HS-27A (cell line): ENCODE measurements at places on chromosomes 5 and 9.
A peak's percentile ranks its signal among the peaks of the same experiment; 100 is the strongest.

DNA sequence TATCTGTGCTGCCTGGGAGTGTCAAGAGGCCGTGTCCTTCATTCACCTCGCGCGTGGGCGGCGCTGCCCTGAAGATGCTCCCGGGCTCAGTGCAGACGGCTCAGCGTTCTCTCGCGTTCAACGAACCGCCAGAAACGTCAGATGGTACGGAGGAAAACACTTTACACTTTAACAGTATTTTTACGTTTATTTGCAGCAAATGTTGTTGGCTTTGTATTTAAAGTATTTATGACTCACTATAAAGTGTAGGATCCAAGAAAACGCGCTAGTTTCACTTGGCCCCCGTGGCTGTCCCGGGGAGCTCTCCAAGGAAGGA lies 544 bp upstream of the ERCC6L2 start:
- DNase-seq, result no peak

GRCh38 chr5:148730270-148730669 lies 75.9 kb upstream of the HTR4 start:
- no peak for DNase-seq

GRCh38 chr5:79687889-79688288 lies 1.7 kb upstream of the CMYA5 start:
- DNase-seq, result no peak

- DNase-seq, result no peak
These were observed 70.2 kb upstream of the LPCAT1 start for GRCh38 chr5:1593903-1594356.

DNA sequence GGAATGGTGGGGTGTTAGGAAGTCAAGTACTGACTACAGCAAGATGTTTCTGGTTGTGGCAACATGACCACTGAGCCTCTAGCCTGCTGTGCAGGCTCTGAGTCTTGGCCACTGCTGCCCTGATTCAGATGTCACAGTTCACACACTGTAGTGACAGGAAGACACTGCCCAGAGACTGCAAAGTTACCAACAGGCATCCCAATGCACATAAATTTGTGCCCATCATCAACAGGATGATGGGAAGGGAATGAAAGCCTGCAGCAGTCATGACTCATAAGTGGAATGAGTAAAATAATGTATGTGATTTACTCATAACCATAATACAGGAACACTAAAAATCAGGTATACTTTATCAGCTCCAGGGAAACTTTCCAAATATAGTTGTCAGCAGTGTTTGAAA lies 251.6 kb upstream of the HAPLN1 start:
- no peak for DNase-seq

DNA sequence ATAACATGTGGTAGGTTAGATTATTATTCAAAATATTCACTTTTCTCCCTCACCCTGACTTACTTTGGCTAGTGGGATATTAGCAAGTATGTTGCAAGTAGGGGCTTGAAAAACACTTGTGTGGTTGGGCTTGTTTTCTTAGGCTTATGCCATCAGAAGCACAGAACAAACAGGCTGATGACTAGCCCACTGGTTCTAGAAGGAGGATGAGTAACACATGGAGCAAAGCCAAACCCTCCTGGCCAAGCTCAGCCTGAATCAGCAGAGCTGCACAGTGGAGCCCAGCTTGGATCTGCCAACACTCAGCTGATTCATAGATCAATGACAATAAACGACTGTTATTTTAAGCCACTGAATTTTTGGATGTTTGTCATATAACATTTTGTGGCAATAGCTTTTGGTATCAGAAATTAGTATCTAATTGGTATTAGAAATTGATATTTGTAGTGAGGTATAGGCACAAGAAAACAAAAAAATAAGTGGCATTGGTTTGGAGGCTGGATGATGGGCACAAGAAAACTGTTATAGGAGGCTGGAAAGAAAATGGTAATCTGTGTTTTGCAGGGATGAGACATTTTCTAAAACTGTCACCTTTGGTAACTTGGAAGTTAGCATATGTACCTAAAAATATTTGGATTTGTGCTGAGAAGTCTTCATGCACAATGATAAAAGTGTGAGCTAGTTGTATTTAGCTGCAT lies 46.1 kb upstream of the ZBED3 start:
- peak; percentile 76 for DNase-seq

DNA sequence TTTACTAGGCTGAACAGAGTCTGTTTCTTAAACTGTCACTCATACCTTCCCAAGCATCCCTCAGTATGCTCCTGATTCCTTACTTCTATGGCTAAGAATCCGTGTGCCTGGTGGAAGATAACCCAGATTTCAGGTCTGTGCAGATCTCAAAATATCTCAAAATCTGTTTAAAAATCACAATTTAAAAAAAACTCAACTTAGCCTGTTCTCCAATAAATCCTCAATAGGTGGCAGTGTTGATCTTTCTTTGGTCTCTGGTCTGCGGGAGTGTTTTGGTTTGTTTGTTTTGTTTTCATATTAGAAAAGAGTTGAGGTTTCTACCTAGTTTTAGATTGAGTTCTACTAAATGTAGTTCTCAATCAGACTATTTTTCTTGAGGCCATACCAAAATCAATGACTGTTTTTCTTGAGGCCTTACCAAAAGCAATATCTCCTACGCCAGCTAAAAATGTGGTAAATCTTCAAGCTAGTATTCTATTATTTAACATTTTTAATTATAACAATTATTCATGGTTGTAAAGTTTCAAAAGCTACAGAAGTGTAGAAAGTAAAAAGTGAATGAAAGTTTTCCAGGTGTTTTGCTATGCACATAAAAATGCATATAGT lies 57.9 kb downstream of the TGFBR1 start:
- no peak for DNase-seq

DNA sequence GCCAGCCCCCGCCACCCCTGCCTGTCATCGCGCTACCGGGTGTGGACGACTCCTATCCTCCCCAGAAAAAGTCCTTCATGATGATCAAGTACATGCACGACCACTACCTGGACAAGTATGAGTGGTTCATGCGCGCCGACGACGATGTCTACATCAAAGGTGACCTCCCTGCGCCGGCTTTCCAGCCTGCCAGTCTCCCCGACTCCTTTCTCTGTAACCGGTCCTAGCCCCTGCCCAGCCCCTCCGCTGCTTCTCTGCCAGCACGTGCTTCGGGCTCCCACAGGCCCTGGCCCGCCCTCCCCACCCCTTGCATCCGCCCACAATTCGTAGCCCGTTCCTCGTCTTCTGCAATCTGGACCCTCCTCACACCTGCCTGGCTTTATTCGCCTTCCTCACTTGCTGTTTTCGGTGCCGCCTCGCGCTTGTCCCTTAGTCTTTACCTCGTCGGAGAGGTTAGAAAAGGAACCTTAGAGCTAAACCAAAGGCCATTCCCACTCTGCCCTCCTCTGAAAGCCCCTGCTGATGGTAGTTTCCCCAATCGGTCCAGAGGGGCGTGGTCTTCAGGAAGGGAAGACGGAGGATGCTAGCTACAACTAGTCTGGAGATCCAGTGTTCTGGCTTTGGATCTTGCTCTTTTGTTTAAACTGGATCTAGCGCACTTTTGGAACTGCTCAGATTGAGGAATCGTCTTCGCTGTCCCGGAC lies 1.4 kb downstream of the CHSY3 start:
- no peak for DNase-seq

DNA sequence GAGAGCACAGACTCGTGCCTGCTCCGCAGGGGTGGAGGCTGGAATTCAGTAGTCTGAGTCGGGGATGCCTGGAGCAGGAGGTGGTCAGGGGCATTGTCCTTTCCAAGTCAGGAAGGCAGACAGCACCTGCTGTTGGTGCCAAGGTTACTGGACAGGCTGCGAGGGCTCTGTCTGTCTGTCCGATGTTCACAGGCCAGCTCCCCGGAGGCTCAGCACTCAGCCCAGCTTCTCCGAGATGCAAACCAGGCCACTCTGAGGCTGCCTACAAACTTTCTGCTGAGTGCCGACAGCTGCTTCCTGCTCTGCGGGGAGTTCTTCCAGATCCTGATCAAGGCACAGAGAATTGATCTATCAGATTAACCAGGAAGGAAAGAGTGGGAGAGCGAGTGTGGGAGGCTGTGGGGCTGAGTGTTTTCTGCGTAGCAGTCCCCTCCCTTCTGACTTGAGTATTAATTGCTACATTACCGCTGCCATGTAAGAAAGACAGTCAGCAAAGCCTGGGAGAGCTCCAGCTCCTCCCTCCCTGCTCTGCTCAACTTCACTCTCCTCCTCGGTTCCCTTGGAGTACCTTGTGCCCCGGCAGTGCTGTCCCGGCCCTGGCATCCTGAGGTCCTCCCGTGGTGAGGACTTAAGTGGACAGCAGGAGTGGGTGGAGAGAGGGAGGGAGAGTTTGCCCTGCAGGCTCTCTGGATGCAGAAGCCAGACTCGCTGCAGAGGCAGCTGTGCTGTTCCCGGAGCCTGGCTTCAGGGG lies 36.0 kb downstream of the KCNMB1 start:
- DNase-seq, result no peak

DNA sequence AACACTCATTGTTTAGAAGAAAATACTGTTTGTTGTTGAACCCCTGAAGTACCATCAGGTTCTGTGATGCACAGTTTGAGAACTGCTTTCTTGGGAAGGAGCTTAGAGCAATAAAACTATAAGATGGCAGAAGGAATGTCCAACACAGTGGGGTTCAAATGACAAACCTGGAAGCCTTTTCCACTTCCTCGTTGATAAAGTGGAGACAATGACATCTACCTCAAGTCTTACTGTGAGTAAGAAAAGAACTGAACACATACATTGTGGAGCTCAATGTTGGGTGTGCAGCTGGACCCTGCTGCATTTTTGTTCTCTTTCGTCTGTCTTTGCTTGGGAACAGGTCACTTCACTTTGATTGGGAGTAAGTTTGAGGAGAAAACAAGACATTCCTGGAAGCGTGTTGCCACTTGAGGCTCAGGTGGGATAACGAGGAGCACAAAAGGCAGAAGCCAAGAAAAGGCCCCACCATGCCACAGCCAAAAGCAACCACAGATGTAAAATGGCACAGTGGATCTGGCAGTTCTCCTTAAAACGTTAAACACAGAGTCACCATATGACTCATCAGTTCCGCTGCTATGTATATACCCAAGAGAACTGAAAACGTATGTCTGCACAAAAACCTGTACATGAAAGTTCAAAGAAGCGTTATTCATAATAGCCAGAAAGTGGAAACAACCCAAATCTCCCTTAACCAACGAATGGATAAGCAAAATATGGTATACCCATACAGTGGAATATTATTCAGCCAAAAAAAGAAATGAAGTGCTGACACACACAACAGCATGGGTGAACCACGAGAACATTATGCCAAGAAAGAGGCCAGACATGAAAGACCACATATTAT lies 42.9 kb upstream of the SUB1 start:
- no peak for DNase-seq

GRCh38 chr5:80764786-80765185 lies 110.0 kb upstream of the DHFR start:
- DNase-seq, result no peak

GRCh38 chr5:75368391-75368790 lies 31.4 kb downstream of the HMGCR start:
- no peak for DNase-seq

GRCh38 chr5:111517853-111518501 lies 5.6 kb upstream of the STARD4 start:
- DNase-seq, result no peak

DNA sequence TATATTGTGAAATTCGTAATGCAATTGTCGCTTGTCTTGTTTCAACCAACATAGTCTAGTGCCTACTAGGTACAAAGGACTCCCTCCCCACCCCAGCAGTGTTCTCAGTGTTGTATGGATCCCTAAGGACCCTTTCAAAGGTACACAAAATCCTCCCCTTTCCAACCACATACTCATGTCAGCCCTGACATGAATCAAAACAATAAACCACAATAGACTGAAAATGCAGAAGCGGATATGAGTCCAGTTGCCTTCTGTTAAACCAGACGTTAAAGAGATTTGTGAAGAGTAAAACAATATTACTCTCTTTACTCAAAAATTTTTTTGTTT lies 82.4 kb upstream of the IFNK start:
- no peak for DNase-seq

- DNase-seq, result no peak
These were observed 15.1 kb downstream of the SLCO6A1 start for GRCh38 chr5:102483736-102484135.

GRCh38 chr5:9865574-9865973 lies 235.4 kb upstream of the TAS2R1 start:
- DNase-seq, result no peak

DNA sequence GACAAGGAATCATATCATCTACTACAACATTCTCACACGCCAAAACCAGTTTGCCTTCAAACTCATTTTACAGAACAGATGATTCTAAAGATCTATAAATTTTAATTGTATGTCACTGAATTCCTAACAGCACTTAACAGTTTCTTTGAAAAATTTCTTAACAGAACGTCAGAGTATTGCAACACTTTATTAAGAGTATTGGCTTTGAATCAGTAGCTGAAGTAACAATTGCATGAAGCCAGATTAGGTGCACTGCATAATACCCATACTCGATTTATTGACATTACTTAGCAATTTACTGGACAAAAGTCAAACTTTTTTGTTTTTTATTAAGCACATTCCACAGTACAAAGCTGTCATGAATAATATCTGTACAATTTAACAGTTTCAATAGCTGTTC lies 75.8 kb downstream of the SMIM23 start:
- no peak for DNase-seq
